NCI-H748 treated with DMSO at 0.1 percent for 48 hours (cell line): ENCODE measurements at places on chromosomes 7 and 10.

- DNase-seq: peak; percentile 30
Measured at GRCh38 chr7:64618785-64619456, 47.0 kb upstream of the ZNF107 start.

DNA sequence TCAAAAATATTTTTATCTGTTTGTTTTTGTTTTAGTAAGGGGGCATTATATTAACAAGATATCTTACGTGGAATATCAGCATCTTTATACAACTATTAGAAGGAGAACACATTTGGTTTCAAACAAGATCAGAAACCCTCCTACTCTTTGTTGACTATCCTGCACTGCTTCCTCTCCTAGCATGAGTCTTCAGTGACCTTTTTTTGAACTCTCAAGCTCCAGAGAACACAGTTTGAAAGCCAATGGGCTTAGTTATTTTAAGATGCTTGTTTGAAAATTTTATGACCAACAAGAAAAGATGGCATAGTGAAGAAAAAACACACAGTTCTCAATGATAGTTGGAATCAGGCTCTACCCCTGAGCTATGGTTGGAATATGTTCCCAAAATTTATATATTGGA is 37.2 kb upstream of the RTKN2 start:
- no peak for DNase-seq

DNA sequence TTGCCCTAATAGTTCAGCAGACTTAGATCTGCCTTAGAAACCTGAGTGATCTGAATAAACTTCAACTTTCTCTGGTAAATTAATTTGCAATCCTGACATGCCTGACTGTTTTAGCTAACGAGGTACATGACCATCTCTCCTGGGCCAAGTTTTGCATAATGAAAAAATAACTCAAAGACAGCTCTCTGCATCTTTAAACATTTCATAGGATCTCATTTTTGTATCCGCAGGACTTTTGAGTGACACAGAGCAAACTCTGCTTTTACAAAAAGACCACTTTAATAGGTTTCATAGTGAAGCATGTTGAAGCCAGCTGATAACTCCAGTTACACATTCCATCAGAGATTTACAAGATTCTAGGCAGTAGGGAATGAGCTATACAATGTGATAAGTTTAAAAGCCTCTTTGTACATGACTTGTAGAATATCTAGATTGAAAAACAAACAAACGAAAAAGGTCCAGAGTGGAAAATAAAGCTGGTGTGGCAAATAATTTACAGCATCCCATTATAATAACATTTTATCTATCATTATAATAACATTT is 2.1 kb downstream of the PRKG1 start:
- no peak for DNase-seq

DNA sequence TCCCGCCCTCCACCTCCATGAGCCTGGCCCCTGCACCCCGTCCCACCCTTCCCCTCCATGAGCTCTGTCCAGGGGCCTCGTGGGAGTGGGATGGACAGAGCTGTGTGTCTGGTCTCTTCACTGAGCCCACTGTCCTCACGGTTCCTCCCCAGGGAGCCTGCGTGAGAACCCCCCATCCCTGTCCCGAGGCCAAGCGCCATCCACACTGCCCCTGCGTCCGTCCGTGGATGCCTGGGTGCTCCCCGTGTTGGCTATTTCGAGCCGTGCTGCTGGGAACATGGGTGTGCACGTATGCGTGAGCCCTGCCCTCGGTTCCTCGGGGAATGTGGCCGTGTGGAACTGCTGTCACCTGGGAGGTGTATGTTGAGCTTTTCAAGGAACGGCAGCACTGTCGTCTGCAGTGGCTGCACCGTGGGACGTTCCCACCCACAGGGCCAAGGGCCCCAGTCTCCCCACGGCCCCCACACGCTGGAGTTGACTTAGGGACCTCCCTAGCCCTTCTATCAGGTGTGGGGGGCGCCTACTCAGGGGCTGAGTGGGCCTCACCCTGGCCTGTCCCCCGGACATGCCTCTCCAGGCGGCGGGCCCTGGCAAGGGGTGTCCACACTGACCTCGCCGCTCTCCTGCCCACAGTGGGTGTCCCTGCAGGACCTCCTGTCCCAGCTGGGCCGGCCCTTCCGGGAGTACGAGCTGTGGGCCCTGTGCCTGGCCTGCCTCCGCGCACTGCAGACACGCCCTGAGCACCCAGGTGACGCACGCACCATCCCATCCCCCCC is 28.1 kb downstream of the KNDC1 start:
- DNase-seq: no peak

- DNase-seq: no peak
Measured at GRCh38 chr7:110626414-110626813, 464.5 kb upstream of the LRRN3 start.

DNA sequence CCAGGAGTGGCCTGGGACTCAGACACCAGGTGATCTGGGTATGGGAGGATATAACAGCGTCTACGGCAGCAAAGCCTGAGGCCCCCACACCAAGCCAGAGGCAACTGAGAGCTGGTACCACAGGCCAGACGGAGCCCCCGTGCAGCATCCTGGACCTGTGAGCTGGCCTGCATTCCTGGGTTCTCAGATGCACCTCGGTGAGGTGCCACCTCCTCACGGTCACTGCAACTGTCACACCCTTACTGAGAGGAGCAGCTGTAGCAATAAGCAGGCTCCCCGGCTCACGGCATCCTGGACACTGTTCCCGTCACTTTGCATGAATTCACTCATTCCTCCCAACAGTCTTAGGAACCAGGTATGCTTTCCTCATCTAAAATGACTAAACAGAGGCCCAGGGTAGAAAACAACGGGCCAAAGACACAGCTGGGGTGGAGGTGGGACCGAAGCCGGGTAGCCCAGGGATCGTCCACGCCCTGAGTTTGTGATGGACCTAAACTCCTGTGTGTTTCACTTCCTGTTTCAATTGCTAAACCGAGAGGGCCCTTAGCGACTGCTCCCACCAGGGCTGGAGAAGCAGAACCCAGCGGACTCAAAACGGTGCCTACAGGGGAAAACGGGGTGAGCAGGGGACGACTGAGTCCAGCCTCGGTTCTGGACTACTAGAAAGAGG is 98.7 kb downstream of the CTBP2 start:
- DNase-seq: no peak

DNA sequence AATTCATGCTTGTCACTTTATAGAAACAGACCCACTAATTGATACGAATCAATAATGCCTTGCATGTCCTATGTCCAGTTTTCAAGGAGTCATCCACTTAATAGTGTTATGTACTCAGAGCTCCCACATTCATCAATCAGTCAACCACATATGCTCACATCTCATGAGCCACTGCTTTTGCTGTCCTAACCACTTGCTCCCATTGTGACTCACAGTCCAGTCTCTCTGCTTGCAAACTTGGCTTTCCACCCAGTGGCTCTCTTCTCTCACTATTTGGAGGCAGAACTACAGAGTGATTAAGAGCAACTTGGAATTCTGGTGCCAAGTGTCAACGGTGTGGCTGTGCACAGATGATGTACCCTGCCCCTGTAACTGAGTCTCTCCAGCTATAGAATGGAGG is 166.0 kb downstream of the SNX13 start:
- no peak for DNase-seq

DNA sequence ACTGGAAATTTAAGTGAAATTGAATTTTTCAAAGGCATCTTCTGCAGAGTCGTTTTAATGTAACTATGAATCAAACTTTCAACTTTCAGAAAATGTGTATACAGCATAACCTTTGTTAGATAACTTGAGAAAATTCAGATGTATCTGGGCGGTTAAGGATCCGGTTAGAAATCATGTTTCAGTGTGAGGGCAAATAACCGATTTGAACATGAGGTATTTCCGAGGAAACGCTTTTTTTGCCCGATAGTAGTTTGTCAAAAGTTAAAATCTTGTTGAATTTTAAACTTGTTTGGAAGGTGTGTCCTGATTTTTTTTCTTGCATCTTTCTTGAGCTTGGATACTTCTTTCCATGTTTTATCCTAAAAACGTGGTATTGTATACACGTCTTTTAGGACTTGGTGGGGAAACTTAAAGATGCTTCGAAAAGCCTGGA is 1.3 kb upstream of the BMI1 start:
- no peak for DNase-seq

DNA sequence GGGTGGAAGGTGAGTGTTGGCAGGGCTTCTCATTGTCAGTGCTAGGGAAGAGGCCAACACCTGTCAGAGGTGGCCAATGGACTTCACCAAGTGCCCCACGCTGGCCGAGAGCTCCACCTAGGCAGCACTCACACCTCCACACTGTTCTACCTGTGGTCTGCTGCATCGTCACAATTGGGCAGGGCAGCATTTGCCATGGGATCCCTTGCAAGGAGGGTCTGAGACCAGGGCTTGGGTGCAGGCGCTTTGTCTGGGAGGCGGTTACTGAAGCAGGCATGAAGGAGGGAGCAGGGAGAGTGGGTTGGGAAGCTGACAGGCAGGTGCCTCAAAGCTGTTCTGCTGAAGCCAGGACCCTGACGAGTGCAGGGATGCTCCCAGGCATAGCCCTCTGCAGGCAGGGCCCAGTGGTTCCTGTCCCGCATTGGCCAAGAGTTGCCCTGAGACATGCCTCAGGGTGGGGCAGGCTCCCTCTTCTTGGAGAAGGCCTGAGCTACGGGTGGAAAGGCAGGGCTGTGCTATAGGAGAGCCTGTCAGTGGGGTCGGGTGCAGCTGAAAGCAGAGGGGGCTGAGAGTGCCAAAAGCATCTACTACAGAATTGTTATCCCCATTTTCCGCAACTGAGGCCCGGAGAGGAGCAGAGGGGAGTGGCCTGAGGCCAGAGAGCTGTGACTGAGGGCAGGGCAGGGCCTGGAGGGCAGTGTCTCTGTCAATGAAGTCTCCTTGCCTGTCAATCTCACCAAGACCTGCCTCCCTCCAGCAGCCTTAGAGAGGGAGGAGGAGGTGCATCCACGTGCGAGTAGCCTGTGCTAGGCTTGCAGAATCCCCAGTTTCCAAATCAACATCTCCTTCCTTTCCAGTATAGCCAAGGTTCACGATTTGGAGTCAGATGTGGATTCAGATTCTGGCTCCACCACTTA is 4.0 kb downstream of the RBP3 start:
- DNase-seq: no peak

DNA sequence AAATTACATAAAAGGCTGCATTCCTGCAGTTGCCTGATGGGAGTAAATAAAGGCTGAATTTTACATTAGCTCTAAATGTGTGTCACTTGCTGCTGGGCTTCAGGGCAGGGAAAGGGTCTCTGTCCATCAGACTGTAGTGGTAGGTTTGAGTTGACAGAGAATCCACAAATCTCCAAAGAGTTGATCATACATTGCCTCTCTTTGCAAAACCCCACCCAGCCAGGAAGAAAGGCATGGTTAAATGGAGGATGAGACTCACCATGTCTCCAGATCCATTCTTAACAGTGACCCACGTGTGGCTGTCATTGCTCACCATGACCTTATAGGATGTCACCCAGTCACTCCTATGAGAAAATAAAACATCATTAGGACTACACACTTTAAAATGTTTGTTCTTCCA is 92.8 kb downstream of the CPXM2 start:
- DNase-seq: no peak

GRCh38 chr10:77415313-77415960 is 222.2 kb downstream of the KCNMA1 start:
- DNase-seq: no peak

GRCh38 chr10:127919418-127920271 is 12.7 kb downstream of the PTPRE start:
- no peak for DNase-seq

DNA sequence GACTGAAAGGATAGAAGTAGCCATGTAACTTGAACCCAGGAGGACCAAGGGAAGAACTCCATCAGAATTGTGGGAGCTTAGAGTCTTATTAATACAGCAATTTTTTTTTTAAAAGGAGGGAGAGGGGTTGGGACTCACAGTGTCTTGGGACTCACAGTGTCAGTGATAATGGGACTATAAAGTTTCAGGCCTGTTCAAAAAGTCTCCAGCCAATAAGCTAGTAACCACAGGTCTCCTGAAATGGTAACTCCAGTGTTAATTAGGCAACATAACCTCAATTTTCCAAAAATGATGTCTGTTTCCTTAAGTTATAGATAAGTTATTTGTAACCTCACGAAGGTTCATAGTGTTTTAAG is 2.4 kb upstream of the HNRNPH3 start:
- DNase-seq: no peak

DNA sequence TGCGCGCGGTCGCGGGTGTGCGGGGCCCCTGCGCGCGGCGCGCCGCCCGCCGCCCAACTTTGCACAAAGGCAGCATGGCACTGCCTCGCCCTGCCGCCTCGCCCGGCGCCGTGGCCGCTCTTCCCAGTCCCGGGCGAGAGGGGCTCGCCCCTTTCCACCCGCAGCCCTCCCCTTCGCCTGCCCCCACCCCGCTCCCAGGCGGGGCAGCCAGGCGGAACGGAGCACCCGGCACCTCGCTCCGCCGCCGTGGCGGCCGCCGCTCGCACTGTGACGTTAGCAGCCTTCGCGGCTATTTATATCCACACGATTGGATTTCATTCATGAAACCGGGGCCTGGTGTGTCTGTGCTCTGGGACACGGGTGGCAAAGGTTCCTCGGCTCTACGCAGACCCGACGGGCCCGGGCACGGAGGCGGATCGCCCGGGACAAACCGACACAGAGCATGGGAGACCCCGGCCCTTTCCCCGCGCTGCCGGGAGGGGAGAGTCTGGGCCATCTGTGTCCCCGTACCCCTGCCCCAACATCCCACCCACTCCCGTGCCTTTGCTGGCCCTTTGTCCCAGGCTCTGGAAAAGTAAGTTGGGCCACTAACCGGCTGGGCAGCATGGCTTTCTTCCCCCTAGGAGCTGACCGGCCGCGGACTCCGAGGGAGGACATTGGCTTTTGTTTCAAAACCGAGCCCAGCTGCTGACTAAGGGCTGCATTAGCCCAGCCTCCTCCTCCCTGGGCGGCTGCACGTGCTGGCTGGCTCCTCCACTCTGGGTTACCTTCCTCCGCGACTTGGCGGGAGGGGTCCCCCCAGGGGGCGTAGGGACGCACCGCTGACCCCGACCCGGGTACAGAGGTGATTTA is at the start of gene RHOBTB1:
RHOBTB1 (minus strand) TSS at position 128 of the 852 bp plus-strand sequence. CDS start 32,643 bp downstream, outside the sequence.
- DNase-seq: peak; percentile 43

DNA sequence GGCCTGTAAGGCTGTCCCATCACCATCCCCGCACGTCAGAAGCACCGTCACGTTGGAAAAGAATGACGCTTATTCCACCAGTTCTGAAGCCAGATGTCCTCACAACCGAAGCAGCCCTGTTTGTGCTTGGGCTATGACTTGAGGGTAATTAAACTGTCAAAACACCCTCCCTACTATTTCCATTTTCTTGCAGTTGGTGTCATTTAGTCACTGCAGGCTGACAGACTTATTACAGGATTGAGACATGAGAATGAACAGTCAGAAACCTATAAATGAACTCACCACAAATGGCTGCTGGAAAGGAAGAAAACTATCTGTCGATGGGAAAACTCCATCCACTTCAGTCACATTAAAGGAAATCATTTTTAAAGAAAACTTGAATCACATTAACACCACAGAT is 85.3 kb downstream of the VOPP1 start:
- no peak for DNase-seq

DNA sequence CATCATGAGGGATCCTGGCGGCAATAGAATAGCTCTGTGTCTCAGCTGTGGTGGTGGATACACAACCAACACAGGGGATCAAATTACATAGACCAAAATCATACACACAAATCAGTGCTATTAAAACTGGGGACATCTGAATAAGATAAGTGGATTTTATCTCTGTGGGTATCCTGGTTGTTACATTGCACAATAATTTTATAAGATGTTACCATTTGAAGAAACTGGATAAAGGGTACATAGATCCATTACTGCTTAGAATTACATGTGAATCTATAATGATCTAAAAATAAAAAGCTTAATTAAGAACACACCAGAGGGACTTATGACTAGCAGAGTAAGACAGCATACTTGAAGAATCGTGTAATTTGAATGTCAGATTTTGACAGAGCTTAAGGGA is 8.2 kb upstream of the FAM3C start:
- no peak for DNase-seq
